ENCODE measurements at places on chromosomes 5 and 9.
A peak's percentile ranks its signal among the peaks of the same experiment; 100 is the strongest.

- H3K36me3 ChIP-seq = no peaks in the 10 kb centered on the region
- H3K27me3 ChIP-seq = no peaks in the 10 kb centered on the region
- no peak for DNase-seq
- no peak overlapping the region for H3K4me3 ChIP-seq
- H3K27ac ChIP-seq = peak overlapping the region; percentile 51
Measured at GRCh38 chr9:16329671-16330113, 540.8 kb downstream of the BNC2 start.

- peaks cover 4% of the 10 kb centered on the region for H3K4me1 ChIP-seq
- H3K36me3 ChIP-seq = no peaks in the 10 kb centered on the region
- no peaks in the 10 kb centered on the region for H3K27me3 ChIP-seq
Measured at GRCh38 chr5:98796197-98796972, 22.9 kb downstream of the RGMB start.

DNA sequence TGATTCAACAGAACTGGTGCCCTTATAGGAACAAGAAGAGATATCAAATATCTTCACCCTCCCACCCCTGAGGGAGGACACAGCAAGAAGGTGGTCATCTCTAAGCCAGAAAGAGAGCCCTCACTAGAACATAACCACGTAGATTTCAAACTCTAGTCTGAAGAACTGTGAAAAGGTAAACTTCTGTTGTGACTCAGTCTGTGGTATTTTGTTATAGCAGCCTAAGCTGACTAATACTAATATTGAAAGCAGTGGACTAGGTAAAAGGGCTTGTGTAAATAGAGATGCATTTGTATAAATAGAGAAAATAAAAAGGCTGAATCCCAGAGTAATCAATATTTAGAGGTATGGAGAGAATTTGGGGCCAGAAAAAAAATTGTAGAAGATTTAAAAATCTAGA is 157.6 kb upstream of the CCNH start:
- H3K27me3 ChIP-seq = no peaks in the 10 kb centered on the region
- H3K4me3 ChIP-seq = no peak overlapping the region
- H3K4me1 ChIP-seq = no peaks in the 10 kb centered on the region
- no peaks in the 10 kb centered on the region for H3K36me3 ChIP-seq
- DNase-seq = no peak
- H3K27ac ChIP-seq = no peak overlapping the region

DNA sequence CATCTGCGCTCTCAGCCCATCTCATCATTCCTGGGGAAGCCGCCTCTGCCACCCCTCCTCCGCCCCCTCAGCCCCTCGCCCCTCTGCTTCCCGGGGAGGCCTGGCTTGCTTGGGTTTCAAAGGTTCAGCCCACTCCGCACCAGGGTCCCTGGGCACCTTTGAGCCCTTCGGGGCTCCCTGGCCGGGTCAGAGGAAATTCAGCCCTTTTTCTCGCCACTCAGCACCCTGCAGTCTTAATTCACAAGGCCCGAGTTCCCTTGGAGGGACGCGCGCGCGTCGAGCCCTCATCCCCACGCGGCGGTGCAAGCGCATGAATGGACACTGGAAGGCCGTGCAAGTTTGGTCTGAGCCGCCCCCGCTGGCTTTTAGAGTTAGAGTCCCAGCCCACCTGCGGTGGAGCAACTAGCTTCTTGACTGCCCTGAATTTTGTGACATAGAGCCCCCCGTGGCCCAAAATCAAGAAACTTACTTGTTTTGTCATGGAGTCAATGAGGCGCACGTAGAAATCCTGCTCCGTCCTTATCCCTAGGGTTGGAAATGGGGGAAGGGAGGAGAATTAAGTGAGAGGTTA is 4.5 kb downstream of the EBF1 start:
- no peak for DNase-seq
- H3K4me3 ChIP-seq = no peak overlapping the region
- no peaks in the 10 kb centered on the region for H3K27me3 ChIP-seq
- H3K4me1 ChIP-seq = peaks cover 2% of the 10 kb centered on the region
- H3K36me3 ChIP-seq = no peaks in the 10 kb centered on the region

- no peak overlapping the region for H3K4me3 ChIP-seq
- H3K27ac ChIP-seq = no peak overlapping the region
- H3K27me3 ChIP-seq = no peaks in the 10 kb centered on the region
- DNase-seq = no peak
- no peaks in the 10 kb centered on the region for H3K4me1 ChIP-seq
Measured at GRCh38 chr5:152072091-152072490, 147.4 kb upstream of the GLRA1 start.

DNA sequence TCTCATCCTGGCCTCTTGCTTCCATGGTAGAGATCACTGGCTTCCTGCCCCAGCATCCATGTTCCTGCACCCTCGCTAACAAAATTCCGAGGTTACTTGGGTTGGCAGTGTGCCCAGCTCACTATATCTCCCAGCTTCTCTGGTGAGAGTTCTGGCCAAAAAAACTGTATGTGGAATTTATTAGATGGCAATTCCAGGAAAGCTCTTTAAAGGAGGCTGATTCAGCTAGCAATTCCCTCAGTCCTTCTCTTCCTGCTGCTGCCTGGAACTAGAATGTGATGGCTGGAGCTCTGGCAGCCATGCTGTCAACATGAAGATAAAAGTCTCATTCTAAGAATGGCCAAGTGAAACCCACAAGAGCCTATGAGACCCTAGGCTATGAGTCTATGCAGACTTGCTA is 88.8 kb downstream of the SECISBP2 start:
- no peaks in the 10 kb centered on the region for H3K4me1 ChIP-seq
- no peak for DNase-seq
- H3K36me3 ChIP-seq = peaks cover 56% of the 10 kb centered on the region

- no peaks in the 10 kb centered on the region for H3K27me3 ChIP-seq
- H3K4me3 ChIP-seq = no peak overlapping the region
- no peaks in the 10 kb centered on the region for H3K36me3 ChIP-seq
- H3K27ac ChIP-seq = peak overlapping the region; percentile 65
- DNase-seq = no peak
Measured at GRCh38 chr5:132438917-132439316, 51.7 kb downstream of the IRF1 start.

DNA sequence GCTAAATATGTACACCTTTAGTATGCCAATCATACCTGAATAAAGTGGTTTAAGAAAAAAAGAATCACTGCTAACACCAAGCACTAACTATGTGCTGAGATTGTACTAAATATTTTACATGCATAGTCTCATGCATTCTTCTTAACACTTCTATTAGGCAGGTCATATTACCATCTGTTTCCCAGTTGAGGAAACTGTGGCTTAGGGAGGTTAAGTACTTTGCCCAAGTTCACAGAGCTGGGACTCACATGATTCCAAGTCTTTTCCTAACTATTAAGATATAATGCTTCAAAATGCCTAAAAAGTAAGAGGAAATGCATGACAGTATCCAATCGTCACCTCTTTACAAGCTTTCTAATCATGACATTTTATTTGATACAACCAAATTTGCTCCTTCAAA is 69.2 kb upstream of the PLPP6 start:
- no peak for DNase-seq
- H3K36me3 ChIP-seq = no peaks in the 10 kb centered on the region
- peaks cover 25% of the 10 kb centered on the region for H3K4me1 ChIP-seq
- no peak overlapping the region for H3K4me3 ChIP-seq
- no peak overlapping the region for H3K27ac ChIP-seq

DNA sequence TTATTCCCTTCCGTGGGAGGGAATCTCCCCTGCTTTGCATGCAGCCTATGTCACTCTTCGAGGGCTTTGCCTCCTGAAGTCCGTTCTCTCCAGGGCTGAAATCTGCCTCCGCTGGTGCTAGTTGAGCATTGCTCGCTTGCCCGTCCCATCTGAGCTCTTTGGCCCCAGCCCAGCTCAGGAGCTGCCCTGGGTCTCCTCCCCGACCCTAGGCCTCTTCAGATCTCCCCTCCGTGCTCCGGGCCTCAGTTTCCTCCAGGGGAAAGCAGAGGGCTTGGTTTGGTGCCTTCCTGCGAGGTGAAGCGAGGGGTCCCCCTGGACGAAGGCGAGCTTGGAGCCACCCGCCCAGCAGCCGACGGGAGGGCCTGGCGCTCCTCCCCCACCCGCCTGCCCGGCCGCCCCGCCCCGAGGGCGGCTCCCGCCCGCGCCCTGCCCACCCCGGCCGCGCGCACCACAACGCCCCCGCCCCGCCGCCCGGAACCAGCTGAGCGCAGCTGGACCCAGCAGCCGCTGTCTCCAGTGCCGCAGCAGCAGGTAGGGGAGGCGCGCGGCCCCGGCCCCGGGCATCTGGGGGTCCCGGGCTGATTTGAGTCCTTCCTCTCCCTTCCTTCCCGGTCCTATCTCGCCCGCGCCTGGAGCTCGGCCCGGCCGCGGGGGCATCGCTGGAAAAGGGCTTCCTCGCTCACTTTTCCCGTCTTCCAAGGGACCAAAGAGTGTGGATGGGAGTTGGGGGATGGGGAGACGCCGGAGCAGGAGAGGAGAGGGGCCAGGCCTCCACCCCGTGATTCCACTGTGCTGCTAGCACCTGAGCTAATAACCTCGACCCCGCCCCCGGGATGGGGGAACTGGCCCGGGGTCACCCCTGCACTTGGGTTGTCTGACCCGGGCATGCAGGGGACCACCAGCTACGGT is at the start of gene GSN:
GSN (plus strand) TSS at position 474 of the 909 bp plus-strand sequence. CDS start 33,810 bp downstream, outside the sequence.
- no peaks in the 10 kb centered on the region for H3K36me3 ChIP-seq
- H3K4me3 ChIP-seq = peak within 1 kb of the TSS; percentile 85
- peak within 1 kb of the TSS; percentile 89 for H3K27ac ChIP-seq
- DNase-seq = no peak

GRCh38 chr5:10009802-10010201 is 239.9 kb downstream of the ATPSCKMT start:
- no peaks in the 10 kb centered on the region for H3K36me3 ChIP-seq
- no peaks in the 10 kb centered on the region for H3K4me1 ChIP-seq
- DNase-seq = no peak
- no peak overlapping the region for H3K4me3 ChIP-seq

GRCh38 chr9:90869361-90869760 is 67.7 kb downstream of the SYK start:
- H3K4me3 ChIP-seq = no peak overlapping the region
- H3K36me3 ChIP-seq = no peaks in the 10 kb centered on the region
- no peaks in the 10 kb centered on the region for H3K27me3 ChIP-seq
- peaks cover 17% of the 10 kb centered on the region for H3K4me1 ChIP-seq
- DNase-seq = no peak

DNA sequence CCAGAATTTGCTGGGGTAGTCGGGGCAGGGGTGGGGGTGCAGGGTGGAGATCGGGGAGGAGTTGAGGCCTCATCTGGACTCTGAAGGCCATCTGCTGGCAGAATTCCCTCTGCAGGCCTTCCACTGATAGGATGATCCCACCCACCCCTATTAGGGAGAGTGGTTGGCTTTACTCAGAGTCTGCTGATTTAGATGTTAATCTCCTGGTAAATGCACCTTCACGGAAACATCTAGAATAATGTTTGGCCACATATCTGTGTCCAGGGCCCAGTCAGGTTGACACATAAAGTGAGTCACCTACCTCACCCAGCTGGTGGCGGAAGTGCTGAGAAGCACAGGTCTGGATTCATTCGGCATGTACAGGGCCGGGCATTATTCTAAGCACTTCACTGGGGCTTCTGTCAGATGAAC is 50.0 kb downstream of the DAPK1 start:
- H3K4me3 ChIP-seq = no peak overlapping the region
- no peaks in the 10 kb centered on the region for H3K4me1 ChIP-seq
- H3K27ac ChIP-seq = no peak overlapping the region
- H3K27me3 ChIP-seq = peaks cover 4% of the 10 kb centered on the region
- no peak for DNase-seq
- H3K36me3 ChIP-seq = no peaks in the 10 kb centered on the region

GRCh38 chr9:134908524-134909309 is 9.0 kb downstream of the FCN1 start:
- H3K4me1 ChIP-seq = no peaks in the 10 kb centered on the region
- H3K27ac ChIP-seq = no peak overlapping the region
- H3K27me3 ChIP-seq = peaks cover 57% of the 10 kb centered on the region
- no peaks in the 10 kb centered on the region for H3K36me3 ChIP-seq
- DNase-seq = no peak

GRCh38 chr9:98556511-98556910 is 152.2 kb downstream of the GABBR2 start:
- no peaks in the 10 kb centered on the region for H3K36me3 ChIP-seq
- no peak overlapping the region for H3K27ac ChIP-seq
- DNase-seq = no peak
- no peaks in the 10 kb centered on the region for H3K27me3 ChIP-seq

DNA sequence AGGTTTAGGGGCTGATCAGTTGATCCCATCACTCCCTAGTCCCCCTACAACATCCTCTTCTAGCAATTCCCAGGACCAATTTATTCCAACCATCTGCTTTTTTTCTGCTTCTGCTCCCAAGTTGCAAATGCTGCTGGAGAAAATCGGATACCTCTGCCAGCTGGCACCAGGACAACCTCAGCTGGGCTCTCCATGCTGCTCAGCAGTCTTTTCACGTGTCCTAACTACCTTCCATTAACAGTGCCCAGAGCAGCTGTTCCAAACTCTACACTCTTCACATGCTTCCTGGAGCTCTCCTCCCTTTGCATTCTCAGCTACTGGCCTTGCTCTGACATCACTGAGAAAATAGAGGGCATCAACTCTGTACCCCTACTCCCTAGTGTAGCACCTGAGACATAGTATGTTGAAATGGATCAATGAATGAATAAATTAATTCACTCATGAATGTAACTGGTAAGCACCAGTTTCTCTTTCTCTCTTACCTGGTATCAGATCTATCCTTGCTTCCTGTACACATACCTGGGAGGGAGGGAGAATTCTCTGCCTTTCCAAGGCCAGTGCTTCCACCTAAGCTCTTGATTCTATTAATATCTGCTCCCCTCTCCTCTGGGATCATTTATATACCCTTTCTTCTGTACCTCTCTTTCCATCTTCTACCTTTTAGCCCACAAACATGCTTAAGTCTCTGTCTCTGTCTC is 191.0 kb downstream of the RAB3C start:
- H3K4me1 ChIP-seq = no peaks in the 10 kb centered on the region
- no peaks in the 10 kb centered on the region for H3K36me3 ChIP-seq
- no peak overlapping the region for H3K4me3 ChIP-seq
- no peaks in the 10 kb centered on the region for H3K27me3 ChIP-seq
- no peak overlapping the region for H3K27ac ChIP-seq
- no peak for DNase-seq

DNA sequence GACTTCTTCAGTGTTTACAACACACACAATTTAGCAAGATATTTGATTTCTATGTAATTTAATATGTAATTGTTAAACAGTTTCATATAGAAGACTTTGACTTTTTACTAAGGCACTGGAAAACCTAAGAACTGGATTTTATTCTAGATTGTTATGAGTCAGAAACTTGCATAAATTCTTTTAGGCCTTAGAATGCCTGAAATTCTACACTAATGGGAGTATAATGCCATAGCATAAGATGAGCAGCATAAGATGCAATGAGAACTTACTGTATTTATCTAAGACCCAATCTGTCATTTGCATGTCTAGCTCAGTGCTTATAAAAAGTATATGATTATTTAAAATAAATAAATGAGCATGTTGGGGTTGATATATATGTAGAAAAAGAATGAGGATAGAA is 285.2 kb downstream of the CDH12 start:
- no peak overlapping the region for H3K27ac ChIP-seq
- no peak for DNase-seq
- no peaks in the 10 kb centered on the region for H3K36me3 ChIP-seq
- H3K4me1 ChIP-seq = no peaks in the 10 kb centered on the region
- no peaks in the 10 kb centered on the region for H3K27me3 ChIP-seq
- no peak overlapping the region for H3K4me3 ChIP-seq
